ENCODE measurements at places on chromosomes 12 and 14. TPM values are rescaled to one million over a fixed set of nuclear protein-coding genes. Genes with fewer than 3 reads are reported as not detected.
A peak's percentile ranks its signal among the peaks of the same experiment; 100 is the strongest.

DNA sequence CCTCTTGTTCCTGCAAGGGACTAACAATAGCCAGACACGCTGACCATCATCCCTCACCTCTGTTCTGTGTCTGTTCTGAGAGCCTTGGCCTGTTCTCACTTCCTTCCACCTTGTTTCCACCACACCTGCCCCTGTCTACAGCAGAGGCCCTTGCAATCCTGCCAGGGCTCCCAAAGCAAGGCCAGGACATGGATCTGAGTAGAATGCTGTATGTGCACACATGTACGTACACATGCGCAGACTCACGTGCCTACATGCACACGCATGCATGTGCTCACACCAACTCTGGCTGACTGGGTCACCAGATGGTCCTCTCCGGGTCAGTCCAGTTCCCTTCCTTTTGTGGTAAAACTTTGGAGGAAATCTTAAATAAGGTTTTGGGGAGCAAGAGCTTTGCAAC, 133.0 kb upstream of the C14orf180 start:
- DNase-seq = no peak
- no peaks in the 10 kb centered on the region for H3K4me1 ChIP-seq
- H3K36me3 ChIP-seq = no peaks in the 10 kb centered on the region
- H3K27ac ChIP-seq = no peak overlapping the region

DNA sequence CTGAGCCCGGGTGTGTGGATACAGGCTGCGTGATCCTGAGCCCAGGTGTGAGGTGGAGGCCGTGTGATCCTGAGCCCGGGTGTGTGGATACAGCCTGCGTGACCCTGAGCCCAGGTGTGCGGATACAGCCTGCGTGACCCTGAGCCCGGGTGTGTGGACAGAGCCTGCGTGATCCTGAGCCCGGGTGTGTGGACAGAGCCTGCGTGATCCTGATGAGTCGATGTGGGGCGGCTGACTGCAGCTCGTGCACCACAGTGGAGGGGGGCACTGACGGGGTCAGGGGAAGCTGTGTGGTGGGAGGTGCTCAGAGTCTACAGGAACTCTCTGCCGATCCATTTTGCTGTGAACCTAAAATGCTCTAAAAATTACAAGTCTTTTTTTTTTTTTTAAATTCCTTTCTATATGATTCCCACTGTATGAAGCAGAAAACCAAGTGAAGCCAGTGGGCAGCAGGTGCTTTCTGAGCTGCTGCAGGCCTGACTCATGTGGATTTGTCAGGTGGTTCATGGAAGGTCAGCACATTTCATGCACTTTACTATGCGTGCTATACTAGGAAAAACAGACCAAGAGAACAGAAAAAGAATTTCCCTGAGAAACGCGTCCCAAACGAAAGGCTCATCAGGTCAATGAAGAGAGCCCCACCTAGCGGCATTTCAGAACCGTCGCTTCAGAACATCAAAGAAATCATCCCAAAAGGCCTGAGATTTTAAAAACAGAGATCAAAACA, 19.3 kb downstream of the BRF1 start:
- no peaks in the 10 kb centered on the region for H3K36me3 ChIP-seq
- no peak overlapping the region for H3K27ac ChIP-seq
- no peaks in the 10 kb centered on the region for H3K4me1 ChIP-seq
- DNase-seq = peak; percentile 81

GRCh38 chr12:123118497-123118896, 32.4 kb downstream of the PITPNM2 start:
- peaks cover 19% of the 10 kb centered on the region for H3K4me1 ChIP-seq
- DNase-seq = no peak
- no peak overlapping the region for H3K4me3 ChIP-seq
- H3K27me3 ChIP-seq = no peaks in the 10 kb centered on the region
- no peaks in the 10 kb centered on the region for H3K36me3 ChIP-seq

DNA sequence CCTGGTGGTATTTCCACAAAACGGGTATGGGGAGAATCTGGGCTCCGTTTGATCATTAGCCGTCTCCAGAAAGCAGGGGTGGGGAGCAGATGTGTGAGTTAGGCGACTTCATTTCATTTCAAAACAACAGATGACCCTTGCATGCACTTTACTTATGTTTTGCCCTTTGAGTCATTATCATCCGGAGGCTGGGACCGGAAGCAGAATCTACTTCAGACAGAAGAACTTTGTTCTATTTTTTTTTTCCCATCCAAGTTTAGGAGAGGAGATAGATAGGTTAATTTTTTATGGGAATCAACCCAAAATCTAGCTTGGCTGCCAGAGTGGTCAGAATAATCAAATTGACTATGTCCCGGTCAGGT, 31.3 kb upstream of the CMAS start:
- no peaks in the 10 kb centered on the region for H3K36me3 ChIP-seq
- H3K27me3 ChIP-seq = no peaks in the 10 kb centered on the region
- no peak overlapping the region for H3K4me3 ChIP-seq
- DNase-seq = peak; percentile 19
- no peak overlapping the region for H3K27ac ChIP-seq

GRCh38 chr12:49962861-49963765, 1.4 kb downstream of the AQP5 start:
- no peaks in the 10 kb centered on the region for H3K36me3 ChIP-seq
- no peaks in the 10 kb centered on the region for H3K4me1 ChIP-seq
- DNase-seq = peak; percentile 31
- no peak overlapping the region for H3K4me3 ChIP-seq
- peaks cover 25% of the 10 kb centered on the region for H3K27me3 ChIP-seq

- no peaks in the 10 kb centered on the region for H3K36me3 ChIP-seq
- no peak overlapping the region for H3K27ac ChIP-seq
- H3K27me3 ChIP-seq = 0 out of 2 replicates have a peak, but pooled peaks cover 2% of the 10 kb centered on the region
- H3K4me1 ChIP-seq = 0 out of 2 replicates have a peak, but pooled peaks cover 7% of the 10 kb centered on the region
- DNase-seq = peak; percentile 83
- no peak overlapping the region for H3K4me3 ChIP-seq
Observed at GRCh38 chr12:3293446-3294161, 197.4 kb upstream of the PRMT8 start.

- DNase-seq = no peak
- no peak overlapping the region for H3K4me3 ChIP-seq
- H3K36me3 ChIP-seq = no peaks in the 10 kb centered on the region
- H3K27me3 ChIP-seq = no peaks in the 10 kb centered on the region
- no peak overlapping the region for H3K27ac ChIP-seq
Observed at GRCh38 chr12:112980491-112981158, 2.3 kb downstream of the OAS2 start.

DNA sequence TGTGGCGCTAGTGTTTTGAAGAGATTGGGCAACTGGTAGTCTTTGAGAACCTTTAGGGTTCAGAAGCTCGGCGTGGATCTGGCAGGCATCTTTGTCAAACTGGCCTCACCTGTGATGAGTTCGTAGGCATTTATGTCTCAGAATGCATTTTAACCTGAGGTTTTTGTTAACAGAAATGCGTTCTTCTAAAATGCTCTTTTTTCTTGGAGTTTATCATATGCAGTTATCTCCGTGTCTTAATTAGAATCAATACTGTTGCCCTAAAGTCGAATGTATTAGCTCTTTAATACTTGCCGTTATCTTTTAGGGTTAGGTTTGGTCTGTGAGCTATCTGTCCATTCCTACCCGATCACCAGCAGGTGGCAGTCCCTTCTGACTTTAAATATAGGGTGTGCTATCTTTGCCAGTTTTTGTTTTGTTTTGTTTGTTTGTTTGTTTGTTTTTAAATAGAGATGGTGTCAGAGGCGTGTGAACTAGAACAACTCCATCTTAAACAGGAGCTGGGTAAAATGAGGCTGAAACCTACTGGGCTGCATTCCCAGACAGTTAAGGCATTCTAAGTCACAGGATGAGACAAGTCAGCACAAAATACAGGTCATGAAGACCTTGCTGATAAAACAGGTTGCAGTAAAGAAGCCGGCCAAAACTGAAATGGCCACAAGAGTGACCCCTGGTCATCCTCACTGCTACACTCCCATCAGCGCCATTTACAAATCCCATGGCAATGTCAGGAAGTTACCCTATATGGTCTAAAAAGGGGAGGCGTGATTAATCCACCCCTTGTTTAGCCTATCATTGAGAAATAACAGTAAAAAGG, 1.4 kb downstream of the ATF1 start:
- no peaks in the 10 kb centered on the region for H3K36me3 ChIP-seq
- H3K4me3 ChIP-seq = peak overlapping the region; percentile 93
- DNase-seq = peak; percentile 74
- peaks cover 17% of the 10 kb centered on the region for H3K4me1 ChIP-seq

- H3K4me3 ChIP-seq = no peak overlapping the region
- DNase-seq = no peak
- H3K27me3 ChIP-seq = no peaks in the 10 kb centered on the region
- H3K27ac ChIP-seq = no peak overlapping the region
- H3K36me3 ChIP-seq = no peaks in the 10 kb centered on the region
Observed at GRCh38 chr12:2628401-2628800, 166.4 kb upstream of the FKBP4 start.

- H3K27me3 ChIP-seq = no peaks in the 10 kb centered on the region
- H3K36me3 ChIP-seq = no peaks in the 10 kb centered on the region
- H3K27ac ChIP-seq = 0 out of 2 replicates have a peak overlapping the region, but pooled peaks have one; percentile 13
- DNase-seq = no peak
Observed at GRCh38 chr14:75983019-75983358, 1.2 kb upstream of the TGFB3 start.

GRCh38 chr12:25970916-25971653, 12.6 kb downstream of the RASSF8 start:
- 0 out of 2 replicates have a peak overlapping the region, but pooled peaks have one; percentile 14 for H3K4me3 ChIP-seq
- peak overlapping the region; percentile 91 for H3K27ac ChIP-seq
- no peaks in the 10 kb centered on the region for H3K36me3 ChIP-seq
- peak; percentile 60 for DNase-seq

DNA sequence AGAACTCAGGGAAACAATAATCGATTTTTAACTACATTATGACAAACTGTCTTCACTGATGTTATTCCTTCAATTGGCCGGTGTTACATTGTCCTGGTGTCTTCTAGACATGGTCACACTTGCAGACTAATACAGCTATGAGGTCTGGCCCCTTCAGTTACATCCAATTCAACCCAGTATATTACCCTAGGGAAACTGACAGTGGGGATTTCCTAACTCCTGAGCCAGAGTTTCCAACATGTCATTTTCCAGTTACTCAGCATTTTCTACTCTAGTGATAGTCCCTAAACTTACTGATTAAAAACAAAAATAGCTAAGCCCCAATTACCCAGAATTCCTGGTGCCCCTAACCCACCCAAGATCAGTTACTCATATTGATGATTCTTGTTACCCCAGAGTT, 21.1 kb downstream of the IFNG start:
- no peak overlapping the region for H3K27ac ChIP-seq
- DNase-seq = no peak
- no peaks in the 10 kb centered on the region for H3K4me1 ChIP-seq
- no peaks in the 10 kb centered on the region for H3K36me3 ChIP-seq

DNA sequence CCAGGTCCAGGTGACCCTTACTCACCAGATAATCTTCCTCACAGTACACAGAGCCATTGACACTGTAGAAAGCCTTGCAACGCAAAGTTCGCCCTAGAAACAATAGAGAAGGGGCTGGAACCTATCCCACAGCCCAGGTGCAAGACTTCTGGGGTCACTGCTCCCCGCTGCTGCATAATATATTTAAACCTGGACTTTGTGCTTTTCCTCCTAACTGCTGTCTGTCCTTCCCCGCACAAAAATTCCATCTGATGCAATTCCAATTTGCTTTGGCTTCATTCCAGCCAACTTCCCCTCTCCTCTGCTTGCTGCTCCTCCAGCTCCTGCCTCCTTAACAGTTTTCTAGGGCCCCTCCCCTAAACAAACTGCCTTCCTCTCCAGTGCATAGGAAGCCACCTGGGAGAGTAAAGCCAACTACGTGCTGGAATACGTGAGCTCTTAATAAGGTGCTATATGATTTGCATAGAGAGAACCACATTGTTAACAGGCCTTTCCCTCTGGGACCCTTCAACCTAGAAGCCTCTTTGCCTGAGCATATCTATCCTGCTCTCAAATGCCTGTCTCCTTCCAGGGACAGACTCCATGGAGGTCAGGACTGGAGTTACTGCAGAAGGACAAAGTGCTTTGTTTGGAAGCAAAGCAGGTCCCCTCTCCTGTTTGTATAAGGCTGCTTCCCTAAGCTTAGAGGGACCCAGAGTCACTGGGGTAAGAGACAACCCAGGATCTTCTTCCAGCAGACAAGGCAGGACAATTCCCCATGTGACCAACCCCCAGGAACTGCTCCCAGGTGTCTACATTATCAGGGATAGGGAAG, 5.5 kb downstream of the AJUBA start:
- peaks cover 40% of the 10 kb centered on the region for H3K4me1 ChIP-seq
- H3K4me3 ChIP-seq = peak overlapping the region; percentile 75
- H3K27ac ChIP-seq = peak overlapping the region; percentile 51
- peak; percentile 25 for DNase-seq

DNA sequence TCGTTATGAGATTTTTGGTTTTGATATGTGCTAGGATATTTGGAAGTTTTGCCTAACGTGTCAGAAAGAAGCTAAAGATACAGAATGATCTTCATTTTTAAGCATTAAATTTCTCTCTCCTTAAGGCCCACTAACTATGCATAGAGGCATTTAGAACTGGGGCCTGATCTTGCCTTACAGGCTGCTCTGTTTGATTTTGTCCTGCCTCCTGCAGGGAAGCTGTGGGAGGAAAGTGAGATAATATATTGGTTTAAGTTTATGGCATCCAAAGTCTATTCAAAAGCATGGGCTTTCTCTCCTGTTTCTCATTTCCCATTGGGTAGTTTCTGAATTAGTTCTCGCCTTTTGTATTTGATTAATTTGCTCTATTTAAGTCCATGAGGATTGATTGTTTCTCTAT, 250.3 kb upstream of the FBXO33 start:
- H3K27me3 ChIP-seq = no peaks in the 10 kb centered on the region
- no peak overlapping the region for H3K27ac ChIP-seq
- no peak overlapping the region for H3K4me3 ChIP-seq
- no peak for DNase-seq
- no peaks in the 10 kb centered on the region for H3K36me3 ChIP-seq

DNA sequence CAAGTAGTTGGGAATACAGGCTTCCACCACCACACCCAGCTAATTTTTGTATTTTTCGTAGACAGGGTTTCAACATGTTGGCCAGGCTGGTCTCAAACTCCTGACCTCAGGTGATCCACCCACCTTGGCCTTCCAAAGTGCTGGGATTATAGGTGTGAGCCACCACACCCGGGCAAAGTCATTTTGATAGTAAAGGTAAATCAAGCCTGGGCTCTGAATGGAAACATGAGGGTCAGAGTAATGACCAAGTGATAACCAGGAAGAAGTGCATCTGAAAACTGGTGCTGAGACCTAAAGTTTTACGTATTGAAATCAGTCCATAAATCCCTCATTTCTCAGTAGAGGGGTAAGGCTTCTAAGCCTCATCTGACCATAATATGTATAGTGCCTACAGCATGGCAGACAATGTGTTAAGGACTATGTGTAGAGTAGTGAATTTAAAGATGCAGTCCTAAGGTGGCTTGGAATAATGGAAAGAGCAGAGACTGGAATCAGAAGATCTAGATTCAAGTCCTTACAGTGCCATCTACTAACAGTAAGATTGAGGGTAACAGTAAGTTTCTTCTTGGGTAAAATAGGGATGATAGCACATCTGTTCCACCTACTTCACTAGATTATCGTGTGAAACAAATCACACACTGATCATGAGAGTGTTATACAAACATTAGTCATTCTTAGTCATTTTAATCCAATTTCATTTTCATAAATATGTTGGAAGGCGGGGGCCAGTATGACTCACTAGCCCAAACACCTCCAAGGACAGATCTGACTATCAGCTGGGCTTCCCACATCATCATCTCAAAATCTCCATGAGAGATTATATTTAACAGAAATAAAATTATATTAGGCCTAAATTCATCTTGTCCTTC, 11.2 kb downstream of the MAP4K5 start:
- DNase-seq = peak; percentile 90
- H3K27me3 ChIP-seq = no peaks in the 10 kb centered on the region
- no peaks in the 10 kb centered on the region for H3K36me3 ChIP-seq
- peak overlapping the region; percentile 75 for H3K27ac ChIP-seq

Gene SLCO1B1
- total RNA-seq = not detected

Gene ZNF410
- total RNA-seq = 70.1 TPM

Gene LIN7A
- 1.0 TPM for total RNA-seq

Gene BLOC1S1
- total RNA-seq = 47.6 TPM

Data from GM23248 (cell line).